Gastroesophageal sphincter (tissue), 4 donors: ENCODE measurements at places on chromosomes 7 and 10. TPM values are rescaled to one million over a fixed set of nuclear protein-coding genes. Genes with fewer than 3 reads are reported as not detected.

- H3K27ac ChIP-seq = no peak overlapping the region
- ATAC-seq = no peak
- H3K36me3 ChIP-seq = no peaks in the 10 kb centered on the region
- H3K4me3 ChIP-seq = no peak overlapping the region
- H3K4me1 ChIP-seq = no peaks in the 10 kb centered on the region
These were observed 138.1 kb downstream of the ADAM22 start for GRCh38 chr7:88071994-88072714.

DNA sequence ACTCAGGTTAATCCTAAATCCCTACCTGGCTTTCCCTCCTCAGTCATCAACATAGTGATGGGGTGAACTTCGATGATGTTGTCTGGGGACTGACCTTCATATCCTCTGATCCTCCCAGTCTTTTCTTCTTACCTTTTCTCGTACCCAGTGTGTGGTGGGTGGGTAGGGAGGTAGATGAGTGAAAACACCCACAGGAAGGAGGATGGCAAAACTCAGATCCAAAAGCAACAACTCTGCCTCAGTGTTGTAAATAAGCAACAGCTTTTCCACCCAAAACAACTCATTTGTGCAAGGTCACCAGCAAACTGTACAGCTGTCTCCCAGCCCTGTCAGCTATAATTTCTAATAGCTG, 38.6 kb downstream of the VOPP1 start:
- no peak overlapping the region for H3K27ac ChIP-seq
- no peaks in the 10 kb centered on the region for H3K27me3 ChIP-seq
- peaks cover 25% of the 10 kb centered on the region for H3K4me1 ChIP-seq
- H3K4me3 ChIP-seq = no peak overlapping the region

GRCh38 chr7:74430961-74431466, 22.7 kb upstream of the GTF2IRD1 start:
- no peaks in the 10 kb centered on the region for H3K27me3 ChIP-seq
- H3K36me3 ChIP-seq = no peaks in the 10 kb centered on the region
- H3K27ac ChIP-seq = no peak overlapping the region
- no peak for ATAC-seq
- H3K4me3 ChIP-seq = no peak overlapping the region

DNA sequence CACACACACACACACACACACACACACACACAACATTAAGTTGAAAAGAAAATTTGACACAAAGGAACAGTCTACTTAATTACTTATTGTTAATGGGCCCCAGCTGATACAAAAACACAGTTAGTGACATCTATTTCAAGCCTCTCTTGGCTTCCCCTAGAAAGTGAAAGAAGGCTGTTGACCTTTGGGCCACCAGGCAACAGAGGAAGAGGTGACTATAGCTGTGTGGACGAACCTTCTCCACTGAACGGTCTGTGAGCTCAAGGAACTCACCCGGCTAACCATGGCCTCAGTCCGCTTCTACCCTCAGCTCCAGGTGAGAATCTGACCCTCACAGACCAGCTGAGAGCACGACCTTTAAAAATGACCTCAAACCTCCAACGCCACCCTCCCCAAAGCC, 32.9 kb upstream of the CALN1 start:
- ATAC-seq = no peak
- H3K36me3 ChIP-seq = no peaks in the 10 kb centered on the region
- no peak overlapping the region for H3K4me3 ChIP-seq
- no peak overlapping the region for H3K27ac ChIP-seq
- peaks cover 42% of the 10 kb centered on the region for H3K27me3 ChIP-seq

DNA sequence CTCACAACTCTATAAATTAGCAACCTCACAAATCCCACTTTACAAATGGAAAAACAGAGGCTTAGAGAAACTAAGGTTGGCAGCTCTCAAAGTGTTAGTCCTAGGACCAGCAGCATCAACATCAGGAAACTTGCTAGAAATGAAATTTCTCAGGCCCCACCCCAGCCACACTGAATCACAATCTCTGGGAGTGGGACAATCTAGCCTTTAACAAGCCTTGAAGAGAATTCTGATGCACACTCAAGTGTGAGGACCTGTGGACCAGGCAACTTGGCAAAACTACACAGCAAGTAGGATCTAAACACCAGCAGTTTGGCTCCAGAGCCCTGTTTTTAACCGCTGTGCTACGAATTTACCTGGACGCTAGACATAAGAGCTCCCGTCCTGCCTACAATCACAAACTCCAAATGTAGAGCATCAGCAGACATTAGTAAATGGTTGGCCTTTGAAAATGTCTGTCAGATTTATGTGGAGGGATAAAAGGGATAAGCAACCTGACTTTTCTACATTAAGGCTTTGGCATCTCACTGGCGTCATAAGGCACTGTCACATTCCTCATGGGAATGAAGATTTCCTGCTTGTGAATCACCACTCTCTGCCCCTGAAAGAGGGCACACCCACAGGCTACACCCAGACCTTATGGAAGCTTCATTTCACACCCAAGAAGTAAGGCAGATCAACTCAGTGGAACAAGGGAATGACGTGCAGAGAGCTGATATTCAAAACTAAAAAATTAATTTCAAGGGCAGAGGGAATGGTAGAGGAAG, 34.5 kb downstream of the PPP1R3C start:
- H3K36me3 ChIP-seq = no peaks in the 10 kb centered on the region
- ATAC-seq = peak; percentile 75
- peak overlapping the region; percentile 92 for H3K27ac ChIP-seq
- no peaks in the 10 kb centered on the region for H3K27me3 ChIP-seq
- no peak overlapping the region for H3K4me3 ChIP-seq
- peaks cover 17% of the 10 kb centered on the region for H3K4me1 ChIP-seq

NEUROD6 gene
- not detected for total RNA-seq

MLXIPL gene
- total RNA-seq = 56.2 TPM
